ENCODE measurements at places on chromosomes 16 and 17.

GRCh38 chr16:11405331-11406176 lies 60.3 kb downstream of the RMI2 start:
- DNase-seq: no peak

- DNase-seq: no peak
Measured at GRCh38 chr17:11515901-11516300, 82.4 kb upstream of the DNAH9 start.

DNA sequence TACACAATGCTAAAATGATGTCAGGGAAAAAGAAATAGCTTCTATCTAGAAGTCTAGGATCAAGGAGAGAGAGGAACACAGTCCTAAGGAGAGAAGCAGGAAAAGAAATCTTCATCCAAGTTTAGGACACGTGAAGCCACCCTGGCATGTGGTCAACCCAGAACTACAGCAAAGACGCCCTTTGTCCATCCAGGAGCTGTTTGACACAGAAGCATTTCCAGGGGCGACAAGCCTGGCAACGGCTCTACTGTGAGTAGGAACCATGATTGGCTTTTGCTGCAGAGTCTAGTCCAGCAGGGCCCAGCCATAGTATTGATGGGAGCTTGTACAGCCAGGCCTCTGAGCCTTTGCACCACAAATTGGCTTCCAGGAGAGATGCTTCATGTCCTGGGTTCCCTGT lies 185.4 kb upstream of the RPL38 start:
- no peak for DNase-seq

DNA sequence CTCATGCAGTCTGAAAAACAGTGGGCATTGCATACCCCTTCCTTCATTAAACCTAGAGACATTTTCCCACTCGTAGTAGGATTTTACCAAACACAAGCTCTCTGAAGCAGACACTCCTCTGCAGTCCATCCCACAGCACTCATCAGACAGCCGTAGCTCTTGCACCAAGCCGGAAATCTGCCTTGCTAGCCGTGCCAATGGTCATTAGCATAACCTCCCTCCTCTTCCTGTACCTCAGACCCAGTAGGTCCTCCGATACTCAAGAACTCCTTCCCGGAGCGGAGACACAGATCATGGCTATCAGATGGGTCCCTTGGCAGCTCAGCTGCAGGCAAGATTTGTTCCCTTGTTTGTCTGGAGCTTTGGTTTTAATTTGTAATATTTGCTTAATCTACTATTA lies 483.1 kb upstream of the PSMD7 start:
- no peak for DNase-seq

DNA sequence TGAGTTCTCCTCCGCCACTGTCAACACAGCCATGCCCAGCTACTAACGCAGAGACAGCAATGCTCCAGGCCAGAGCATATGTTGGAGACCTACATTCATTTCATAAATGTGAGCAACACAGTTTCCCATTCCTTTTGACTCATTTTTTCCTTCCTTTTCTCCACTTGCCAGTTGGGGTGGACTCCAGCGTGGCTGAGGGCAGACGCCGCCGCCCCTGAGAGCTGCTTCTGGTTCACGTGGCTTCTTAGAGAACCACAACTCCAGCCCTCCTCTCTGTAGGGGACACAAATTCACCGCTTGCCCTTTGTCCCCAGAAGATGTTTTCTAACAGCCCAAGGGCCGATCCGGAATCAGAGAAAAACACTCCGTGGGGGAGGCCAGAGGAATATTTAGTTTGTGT lies 45.8 kb upstream of the ZCCHC14 start:
- no peak for DNase-seq

DNA sequence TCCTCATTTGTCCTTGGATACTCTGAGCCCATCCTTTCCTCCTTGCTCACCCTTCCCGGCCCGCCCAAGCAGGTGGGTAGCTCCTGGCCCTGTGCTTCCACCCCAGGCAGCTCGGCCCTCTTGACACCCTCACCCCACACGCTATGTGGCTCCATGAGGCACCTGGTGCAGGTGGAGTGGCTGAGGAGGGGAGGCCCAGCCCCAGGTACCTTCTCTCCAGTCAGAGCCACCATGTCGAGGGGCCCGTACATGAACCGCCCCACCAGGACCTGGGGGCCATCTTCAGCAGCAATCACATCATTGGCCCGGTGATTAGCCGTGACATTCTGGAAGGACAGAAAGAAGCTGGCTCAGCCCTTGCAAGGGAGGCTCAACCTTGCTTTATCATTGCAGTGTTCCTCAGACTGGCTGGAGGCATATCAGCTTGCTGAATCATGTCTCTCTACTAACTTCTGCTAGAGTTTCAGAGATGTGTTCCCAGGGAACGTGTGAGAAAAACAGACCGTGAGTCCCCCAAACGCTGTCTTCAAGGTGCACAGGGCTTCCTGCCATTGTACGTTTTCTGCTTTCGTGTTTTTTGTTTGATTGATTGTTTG lies 20.3 kb downstream of the PIMREG start:
- no peak for DNase-seq

DNA sequence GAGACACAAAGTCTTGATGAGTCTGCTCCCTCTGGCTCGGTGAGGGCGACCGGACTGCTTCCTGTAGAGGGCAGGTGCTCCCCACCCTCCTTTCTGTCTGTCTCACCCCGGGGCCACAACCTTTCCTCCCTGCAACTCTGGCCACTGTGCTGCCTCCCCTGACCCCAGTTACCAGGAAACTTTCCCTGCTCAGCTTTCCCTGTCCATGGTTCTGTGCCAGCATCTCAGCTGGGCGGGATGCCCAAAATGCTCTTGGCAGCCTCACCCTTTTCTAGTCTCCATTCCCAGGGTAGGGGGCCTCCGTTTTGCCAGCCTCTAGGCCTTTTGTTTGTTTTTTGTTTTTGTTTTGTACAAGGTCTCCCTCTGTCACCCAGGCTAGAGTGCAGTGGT lies 1.4 kb downstream of the PLD2 start:
- DNase-seq: no peak

GRCh38 chr16:85169333-85170065 lies 57.2 kb upstream of the CIBAR2 start:
- no peak for DNase-seq

GRCh38 chr17:59353106-59353854 lies 21.8 kb downstream of the YPEL2 start:
- DNase-seq: no peak

- DNase-seq: no peak
Measured at GRCh38 chr16:54208237-54208636, 78.3 kb downstream of the IRX3 start.
